ENCODE measurements at places on chromosomes 6 and 20. TPM values are rescaled to one million over a fixed set of nuclear protein-coding genes. Genes with fewer than 3 reads are reported as not detected.

GRCh38 chr6:151689499-151690201 is 117.8 kb upstream of the ESR1 start:
- no peak for DNase-seq

DNA sequence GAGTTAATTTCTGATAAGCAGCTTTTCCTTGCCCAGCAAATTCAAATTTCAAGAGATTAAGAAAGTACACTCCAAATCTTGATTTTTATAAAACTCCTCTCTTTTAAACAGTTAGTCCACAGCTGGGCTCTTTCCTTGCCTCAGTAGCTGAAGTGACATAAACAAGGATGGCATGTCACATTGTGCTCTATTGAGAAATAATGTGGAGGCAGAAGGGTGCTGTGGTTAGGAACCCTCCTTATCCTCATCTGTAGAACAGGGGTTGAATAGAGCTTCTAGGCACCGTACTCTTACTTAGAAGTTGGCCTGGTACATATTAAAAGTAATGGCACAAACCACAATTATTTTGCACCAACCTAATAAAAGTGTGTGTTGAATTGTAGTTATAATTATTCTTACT is 70.3 kb downstream of the RSPO3 start:
- no peak for DNase-seq

DNA sequence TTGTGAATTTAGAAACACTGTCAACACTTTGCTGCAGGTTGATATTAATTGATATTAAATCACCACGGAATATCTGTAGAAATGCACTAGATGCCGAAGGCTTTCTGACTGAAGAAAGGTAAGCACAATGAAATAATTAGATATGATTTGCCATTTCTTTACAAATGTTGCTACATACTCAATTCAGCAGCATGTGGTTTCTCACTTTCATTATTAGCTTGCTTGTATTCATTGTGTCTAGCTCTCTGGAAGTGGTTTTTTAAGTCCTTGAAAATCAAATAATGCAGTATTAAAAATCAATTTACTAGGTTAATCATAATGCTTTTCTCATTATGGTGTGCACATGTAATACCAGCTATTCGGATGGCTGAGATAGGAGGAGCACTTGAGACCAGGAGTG is 231.3 kb upstream of the MARCKS start:
- no peak for DNase-seq

GRCh38 chr6:29953001-29953441 is 10.7 kb downstream of the HLA-A start:
- no peak for DNase-seq

The BPIFB4 gene
- not detected for total RNA-seq

GRCh38 chr20:47421076-47421475 is 64.6 kb upstream of the ZMYND8 start:
- DNase-seq = no peak

DNA sequence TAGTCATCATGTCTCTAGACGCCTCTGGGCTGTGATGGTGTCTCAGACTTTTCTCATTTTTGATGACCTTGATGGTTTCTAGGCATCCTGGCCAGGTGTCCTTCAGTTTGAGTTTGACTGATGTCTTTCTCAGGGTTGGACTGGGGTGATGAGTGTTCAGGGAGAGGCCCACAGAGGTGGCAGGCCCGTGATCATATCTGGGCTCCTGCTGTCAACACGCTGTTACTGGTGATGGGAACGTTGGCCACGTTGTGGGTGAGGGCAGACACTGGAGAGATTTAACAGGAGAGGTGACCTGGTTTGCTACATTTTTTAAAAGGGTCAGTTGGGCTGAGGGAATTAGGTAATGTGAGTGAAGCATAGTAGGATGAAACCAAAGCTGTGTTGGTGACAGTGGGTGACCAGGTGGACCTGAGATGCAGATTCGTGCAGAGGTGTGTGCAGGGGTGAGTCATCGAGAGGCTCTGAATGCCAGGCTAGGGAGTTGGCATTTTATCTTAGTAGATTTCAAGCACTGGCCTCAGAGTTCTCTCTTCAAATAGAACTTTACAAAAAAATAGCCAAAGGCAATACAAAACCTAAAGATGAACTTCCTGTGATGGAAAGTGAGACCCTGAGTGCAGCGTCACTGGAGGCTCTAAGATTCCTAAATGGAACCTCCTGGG is 174.1 kb downstream of the CDH26 start:
- DNase-seq = no peak

- DNase-seq = no peak
Observed at GRCh38 chr6:35573495-35574110, 60.9 kb upstream of the TULP1 start.

DNA sequence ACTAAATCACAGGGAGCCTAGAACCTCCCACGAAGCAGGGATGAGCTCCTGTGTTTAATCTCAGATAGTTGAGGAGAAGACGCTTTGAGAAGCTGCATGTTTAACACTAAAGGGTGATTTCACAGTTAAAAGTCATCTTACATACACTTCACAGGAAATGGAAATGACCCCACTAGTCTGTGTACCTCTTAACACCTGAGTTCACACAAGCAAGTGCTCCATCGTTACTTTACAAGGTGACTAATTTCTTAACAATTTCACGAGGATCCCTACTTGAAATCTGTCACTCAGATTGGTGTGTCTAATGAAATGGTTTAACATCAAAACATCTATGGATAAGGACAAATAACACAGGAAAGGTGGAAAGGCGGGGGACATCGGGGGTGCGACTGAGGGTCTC is 93.8 kb upstream of the RPS6KA2 start:
- DNase-seq = no peak

DNA sequence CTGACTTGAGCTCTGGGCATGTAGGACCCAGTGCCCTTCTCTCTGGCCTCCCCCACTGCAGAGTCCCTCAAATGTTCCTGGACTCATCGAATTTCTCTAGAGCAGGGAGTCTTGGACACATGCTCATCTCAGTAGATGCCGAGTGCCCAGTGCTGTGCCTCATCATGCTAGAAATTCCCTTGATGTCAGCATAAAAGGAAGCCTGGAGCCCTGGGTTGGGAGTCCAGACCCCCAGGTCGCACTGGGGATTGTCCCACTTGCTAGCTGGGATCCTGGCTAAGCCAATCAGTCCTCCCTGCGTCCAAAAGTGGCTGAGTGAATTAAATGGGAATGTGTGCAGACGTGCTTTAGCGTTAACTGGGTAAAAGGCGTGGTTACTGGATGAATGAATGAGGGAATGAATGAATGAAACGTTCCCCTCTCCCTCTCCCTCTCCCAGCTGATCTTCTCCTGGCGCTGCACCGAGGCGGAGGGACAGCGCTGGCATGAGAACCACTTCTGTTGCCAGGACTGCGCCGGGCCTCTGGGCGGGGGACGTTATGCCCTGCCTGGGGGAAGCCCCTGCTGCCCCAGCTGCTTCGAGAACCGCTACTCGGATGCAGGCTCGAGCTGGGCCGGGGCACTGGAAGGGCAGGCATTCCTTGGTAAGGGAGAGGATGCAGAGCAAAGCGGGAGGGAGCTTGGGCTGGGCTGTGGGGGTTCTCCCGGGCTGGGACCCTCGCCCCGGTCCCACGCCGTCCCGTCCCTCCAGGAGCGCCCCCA is 1.6 kb upstream of the TOMM6 start:
- no peak for DNase-seq

The HMGN4 gene
- 33.7 TPM for total RNA-seq

DNA sequence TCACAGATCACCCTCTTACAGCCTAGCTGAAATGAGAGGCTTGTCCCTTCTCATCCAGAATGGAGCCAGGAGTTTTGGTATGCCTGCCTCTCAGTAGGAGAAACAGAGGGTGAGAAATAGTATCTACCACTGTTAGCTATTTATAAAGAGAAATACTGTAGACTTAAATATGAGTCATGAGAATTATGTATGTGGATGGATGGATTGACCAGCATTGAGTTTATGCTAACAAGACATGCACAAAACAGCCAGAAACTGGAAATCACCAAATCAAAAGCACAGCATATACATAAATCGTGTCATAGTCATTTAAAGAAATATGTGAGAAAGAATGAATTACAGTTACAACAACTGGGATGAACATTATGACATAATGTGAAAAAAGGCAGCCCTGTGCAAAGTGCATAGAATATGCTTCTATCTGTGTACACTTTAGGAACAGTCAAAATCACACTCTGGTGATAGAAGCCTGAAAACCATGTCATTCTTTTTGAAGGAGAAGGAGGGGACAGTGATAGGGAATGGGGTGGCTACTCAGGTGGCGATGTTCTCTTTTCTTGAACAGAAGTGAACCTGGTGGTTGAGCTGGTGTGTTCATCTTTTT is 79.8 kb upstream of the KIF25 start:
- no peak for DNase-seq

The L3MBTL1 gene
- total RNA-seq = 12.8 TPM

GRCh38 chr20:57224641-57225138 is 41.8 kb downstream of the BMP7 start:
- DNase-seq = no peak

DNA sequence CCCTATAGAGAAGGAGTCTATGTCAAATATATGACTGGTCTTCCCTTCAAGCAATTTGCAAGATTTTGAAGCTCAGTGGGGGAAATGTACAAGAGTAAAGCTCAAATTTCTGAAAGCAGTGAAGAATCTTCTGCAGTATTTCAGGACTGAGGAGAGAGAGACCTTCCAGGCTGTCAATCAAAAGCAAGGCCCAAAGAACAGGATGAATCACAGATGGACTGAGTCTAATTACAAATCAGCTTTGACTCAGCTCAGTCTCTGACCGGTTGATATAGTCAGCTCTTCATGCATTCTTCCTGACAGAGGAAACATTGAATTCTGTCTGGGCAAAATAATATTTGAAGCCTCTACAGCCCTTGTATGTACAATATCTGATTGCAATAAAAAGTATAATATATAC is 7.7 kb upstream of the HTR1B start:
- DNase-seq = no peak

The OPN5 gene
- not detected for total RNA-seq

DNA sequence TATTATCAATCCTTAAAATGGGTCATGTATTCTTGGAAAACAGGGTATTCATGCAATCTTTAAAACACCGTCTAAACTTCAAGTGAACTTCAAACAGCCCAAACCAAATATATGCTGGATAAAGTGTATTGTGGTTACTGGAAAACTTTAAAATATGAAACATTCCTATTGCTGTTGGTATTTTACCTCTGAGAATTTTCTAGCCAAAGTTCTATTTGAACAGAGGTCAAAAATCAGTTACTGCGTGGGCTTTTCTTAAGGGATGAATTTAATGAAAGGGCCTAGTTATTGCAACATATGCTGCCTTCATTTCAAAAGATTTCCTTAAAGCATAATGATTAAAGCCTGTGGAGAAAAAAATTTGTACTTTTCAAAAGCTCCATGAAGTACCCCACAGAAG is 436.0 kb downstream of the PLCB1 start:
- no peak for DNase-seq

DNA sequence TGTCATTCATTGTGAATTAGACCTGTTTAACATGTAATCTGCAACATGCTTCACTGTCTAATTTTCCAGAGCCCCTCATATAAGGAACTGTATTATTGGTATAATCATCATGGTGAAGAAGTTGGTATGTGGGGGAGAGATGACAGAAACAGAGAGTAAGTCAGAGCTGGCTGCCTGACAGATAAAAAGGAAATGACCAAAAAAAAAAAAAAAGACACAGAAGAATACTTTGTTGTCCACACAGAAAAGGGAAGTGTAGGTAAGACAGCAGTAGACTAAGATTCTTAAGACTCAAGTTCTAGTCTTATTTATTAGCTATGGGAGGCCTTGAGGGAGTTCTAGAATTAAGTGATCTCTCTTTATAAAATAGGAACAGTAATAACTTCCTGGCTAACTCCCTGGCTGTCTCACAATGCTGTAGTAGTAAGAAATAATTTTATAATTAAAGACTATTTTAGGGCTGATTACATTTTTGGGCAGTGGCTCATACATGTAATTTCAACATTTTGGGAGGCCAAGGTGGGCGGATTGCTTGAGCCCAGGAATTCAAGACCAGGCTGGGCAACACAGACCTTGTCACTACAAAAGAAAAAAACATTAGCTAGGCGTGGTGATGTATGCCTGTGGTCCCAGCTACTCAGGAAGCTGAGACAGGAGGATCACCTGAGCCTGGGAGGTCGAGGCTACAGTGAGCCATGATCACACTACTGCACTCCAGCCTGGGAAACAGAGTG is 102.5 kb downstream of the PRL start:
- DNase-seq = no peak

GRCh38 chr6:73867411-73867810 is 171.4 kb downstream of the CD109 start:
- DNase-seq = no peak

GRCh38 chr6:144250276-144250675 is 34.9 kb upstream of the UTRN start:
- no peak for DNase-seq

The FOXA2 gene
- not detected for total RNA-seq

DNA sequence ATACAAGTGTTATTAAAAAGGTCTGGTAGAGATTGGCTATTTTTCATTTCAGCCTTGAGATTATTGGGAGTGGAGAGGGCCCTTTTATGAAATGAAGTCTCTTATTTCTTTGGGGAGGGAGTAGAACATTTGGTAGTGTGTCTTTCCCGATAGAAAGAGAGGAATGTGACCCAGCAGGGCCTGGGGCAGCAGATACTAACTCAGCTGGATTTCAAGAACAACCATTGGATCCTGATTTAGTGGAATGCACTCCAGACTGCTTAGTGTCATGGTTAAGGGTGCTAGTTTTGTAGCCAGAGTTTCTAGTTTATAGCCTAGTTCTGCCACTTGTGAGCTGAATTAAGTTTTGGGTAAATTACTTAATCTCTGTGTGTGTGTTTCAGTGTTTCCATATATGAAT is 18.4 kb upstream of the FLRT3 start:
- DNase-seq = no peak

All from CD8-positive, alpha-beta T cell (primary cell).